Activated naive CD4-positive, alpha-beta T cell (primary cell): ENCODE measurements at places on chromosomes 3 and 15.

GRCh38 chr15:70187331-70187730 is 89.6 kb upstream of the TLE3 start:
- no peak for DNase-seq

DNA sequence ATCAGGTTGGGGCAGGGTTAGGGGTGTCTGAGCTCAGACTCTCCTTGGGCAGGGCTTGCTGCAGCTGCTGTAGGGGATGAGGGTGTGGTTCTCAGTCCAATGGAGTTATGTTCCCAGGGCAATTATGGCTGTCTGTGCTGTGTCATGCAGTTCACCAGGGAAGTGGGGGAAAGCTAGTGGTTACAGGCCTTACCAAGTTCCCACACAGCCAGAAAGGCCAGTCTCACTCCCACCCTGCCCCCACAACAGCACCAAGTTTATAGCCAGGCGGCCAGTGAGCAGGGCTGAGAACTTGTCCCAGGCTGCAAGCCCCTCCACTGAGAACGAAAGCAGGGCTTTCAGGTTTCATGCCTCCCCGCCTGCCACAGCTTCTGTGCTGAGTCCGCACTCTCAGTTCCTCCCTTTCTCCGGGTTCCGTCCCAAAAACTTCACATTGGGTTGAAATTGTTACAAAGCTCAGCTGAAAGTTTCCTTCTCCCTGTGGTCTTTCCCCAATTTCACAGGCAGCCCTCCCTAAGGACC is 19.6 kb upstream of the CPOX start:
- DNase-seq: no peak

DNA sequence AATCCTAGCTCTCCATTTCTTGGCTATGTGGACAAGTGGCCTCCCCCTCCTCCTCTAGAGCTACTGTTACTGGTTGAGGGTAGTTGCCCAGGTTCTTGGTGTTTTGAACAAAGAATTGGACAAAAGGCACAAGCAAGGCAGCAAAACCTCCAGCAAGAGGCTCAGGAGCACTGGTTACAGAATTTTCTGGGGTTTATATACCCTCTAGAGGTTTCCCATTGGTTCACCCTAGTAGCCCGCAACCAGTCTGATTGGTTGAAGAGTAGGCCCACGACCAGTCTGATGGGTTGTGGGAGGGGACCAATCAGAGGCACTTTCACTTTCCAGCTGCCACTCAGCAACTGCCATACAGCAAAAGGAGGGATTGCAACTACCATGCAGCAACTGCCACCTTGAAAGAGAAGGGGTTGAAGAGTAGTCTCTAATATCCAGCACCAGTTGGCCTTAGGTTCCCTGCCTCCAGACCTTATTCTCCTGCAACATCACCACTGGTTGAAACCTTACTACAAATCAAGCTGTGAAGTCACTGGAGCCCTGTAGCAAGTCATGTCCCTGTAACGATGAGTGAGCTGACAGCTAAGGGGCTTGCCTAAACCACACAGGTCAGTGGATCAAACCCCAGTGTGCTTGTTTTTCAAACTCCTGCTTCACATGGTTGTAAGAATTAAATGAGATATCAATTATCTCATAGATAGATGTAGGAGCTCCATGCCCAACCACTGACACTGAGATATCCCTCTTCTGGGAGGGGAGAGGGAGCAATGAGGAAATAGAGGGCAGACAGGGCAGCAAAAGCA is 2.9 kb upstream of the C15orf39 start:
- DNase-seq: no peak

- DNase-seq: no peak
These were observed 108.8 kb downstream of the TOP2B start for GRCh38 chr3:25555695-25556437.

DNA sequence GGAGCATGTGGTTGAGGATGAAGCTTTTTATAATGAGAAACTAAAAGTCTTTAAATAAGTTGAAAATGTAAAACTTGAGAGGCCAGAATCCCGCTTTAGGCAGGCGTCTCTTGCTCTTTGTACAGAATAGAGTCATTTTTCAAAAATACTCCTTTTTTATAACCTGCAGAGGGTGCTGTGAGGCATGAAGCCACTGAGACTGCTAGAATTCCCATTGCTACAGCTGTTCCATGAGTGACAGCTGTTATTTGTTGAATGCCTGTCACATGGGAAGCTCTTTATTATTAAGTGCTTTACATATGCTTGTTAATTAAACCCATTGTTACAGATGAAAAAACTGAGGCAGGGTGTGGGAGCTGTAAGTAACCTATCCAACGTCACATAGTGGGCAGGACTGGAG is 18.5 kb downstream of the MINAR1 start:
- no peak for DNase-seq

GRCh38 chr15:59997070-59997701 is 6.9 kb upstream of the FOXB1 start:
- no peak for DNase-seq

- no peak for DNase-seq
These were observed 36.2 kb downstream of the CBLB start for GRCh38 chr3:105832644-105833043.

- no peak for DNase-seq
These were observed 10.6 kb downstream of the POPDC2 start for GRCh38 chr3:119649761-119650160.

- no peak for DNase-seq
These were observed 82.4 kb upstream of the PTX3 start for GRCh38 chr3:157354254-157354653.

DNA sequence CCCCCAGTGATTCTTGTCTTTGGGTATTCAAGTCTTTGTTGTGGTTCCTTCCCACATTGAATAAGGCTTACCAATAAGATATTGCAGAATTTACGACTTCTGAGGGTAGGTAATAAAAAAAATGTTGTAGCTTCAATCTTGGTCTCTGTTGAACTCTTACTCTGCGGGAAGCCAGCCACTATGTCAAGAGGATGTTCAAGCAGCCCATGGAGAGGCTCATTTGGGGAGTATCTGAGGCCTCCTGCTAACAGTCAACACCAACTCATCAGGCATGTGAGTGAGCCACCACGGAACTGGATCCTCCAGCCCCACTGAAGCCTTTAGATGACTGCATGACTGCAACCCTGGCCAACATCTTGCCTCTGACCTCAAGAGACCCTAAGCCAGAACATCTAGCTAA is 3.2 kb upstream of the TBC1D23 start:
- DNase-seq: no peak

- no peak for DNase-seq
These were observed 20.0 kb upstream of the ELP6 start for GRCh38 chr3:47533481-47533880.

- DNase-seq: no peak
These were observed 139.3 kb upstream of the ROBO2 start for GRCh38 chr3:76900596-76900995.

DNA sequence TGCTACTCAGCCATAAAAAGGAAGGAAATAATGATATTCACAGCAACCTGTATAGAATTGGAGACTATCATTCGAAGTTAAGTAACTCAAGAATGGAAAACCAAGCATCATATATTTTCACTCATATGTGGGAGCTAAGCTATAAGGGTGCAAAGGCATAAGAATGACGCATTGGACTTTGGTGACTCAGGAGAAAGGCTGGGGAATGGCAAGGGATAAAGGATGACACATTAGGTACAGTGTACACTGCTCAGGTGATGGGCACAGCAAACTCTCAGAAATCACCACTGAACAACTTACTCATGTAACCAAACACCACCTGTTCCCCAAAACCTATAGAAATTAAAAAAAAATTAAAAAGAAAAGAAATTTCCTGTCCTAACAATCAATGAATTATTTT is 42.7 kb downstream of the ALCAM start:
- DNase-seq: no peak

- DNase-seq: no peak
These were observed 49.8 kb downstream of the USP50 start for GRCh38 chr15:50496692-50497091.

- DNase-seq: no peak
These were observed 12.1 kb upstream of the DNAJC13 start for GRCh38 chr3:132405188-132405587.

DNA sequence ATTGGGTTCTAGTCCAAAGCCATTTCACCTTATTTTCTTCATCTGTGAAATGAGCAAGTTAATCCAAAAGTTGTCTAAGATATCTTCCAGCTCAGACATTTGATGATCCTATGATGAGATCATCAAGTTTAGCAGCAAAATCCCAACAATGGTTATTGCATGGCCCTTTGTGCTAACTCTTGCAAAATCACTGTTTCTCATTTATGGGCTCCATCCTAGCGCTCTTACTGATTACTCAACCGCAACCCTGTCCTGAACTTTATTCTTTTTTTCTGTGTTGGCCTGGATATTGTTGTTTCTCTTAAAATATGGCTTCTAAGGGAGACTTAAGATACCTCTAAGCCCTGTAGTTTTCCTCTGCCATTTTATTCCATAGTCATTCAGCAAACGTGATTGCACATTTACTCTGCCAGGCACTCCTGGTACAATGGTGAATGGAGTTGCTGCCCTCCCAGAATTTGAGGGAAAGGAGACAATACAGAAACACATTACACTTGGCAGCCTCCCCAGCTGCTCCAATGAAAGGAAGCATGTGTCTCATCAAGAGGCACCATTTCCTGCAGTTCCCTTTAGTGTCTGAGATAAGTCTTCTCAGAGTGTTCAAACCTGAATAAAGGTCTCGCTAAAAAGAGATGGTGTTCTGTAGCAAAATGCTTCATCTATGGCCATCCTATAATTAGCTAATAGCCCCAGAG is 4.4 kb downstream of the GXYLT2 start:
- DNase-seq: no peak

DNA sequence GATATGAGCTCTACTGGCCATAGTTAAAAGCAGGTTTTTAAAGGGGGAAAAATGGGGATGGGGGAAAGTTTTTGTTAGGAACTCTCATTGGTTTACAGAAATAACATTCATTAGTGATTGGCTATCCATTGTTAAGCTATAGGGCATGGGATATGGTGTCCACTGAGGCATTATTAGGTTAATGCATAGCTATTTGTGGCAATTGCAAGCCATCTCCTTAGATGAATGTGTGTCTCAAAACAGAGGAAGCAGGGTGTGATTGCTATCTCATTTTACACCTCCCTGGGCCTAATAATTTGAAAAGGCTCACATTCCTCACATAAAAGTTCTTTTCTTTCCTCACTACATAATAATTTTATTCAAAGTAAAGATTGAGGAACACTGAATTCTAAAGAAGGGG is 396.6 kb downstream of the TAFA4 start:
- no peak for DNase-seq

GRCh38 chr15:44682211-44682610 is 18.7 kb upstream of the SPG11 start:
- no peak for DNase-seq

- DNase-seq: no peak
These were observed 124.5 kb downstream of the MAGI1 start for GRCh38 chr3:65914032-65914739.

- no peak for DNase-seq
These were observed 43.4 kb downstream of the MCTP2 start for GRCh38 chr15:94274745-94275144.

GRCh38 chr3:30586806-30587486 is 19.5 kb upstream of the TGFBR2 start:
- no peak for DNase-seq

GRCh38 chr3:187005827-187006481 is 75.6 kb downstream of the ST6GAL1 start:
- DNase-seq: no peak

- no peak for DNase-seq
These were observed 2.6 kb downstream of the MAP2K1 start for GRCh38 chr15:66389098-66389858.

DNA sequence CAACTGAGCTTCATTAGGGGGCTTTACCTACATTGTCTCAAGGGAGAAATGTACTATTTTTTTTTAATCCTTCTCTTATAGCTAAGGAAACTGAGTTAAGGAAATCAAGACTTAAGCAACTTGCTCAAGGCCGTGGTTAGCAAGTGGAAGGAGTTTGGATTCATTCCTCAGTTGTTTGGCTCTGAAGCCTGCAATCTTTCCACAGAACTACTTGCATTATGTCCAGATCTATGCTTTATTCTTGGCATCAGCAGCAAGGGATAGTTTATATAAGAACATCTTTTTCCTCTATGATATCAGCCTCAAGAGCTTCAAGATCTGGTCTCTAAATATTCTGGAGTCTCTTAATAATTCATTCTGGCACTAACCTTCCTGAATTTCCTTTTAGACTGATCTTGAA is 182.4 kb downstream of the SV2B start:
- no peak for DNase-seq

DNA sequence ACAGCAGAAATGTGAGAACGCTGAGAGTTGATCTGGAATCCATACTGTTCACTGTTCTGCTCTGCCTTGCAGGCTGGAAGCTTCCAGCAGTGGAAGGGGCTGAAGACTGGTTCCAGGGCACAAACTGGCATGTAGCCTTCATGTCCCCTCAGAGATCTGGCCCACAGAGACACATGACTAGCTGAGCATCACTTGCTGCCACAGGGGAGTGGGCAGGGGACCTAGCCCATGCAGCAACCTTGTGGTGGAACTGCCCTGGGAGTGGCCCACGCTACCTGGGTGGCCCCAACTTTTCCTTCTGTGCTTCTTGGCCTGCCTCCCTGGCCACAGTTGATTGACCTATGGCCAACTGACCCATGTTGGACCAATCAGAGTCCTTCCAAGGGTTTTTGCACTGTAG is 98.1 kb downstream of the TPRA1 start:
- no peak for DNase-seq

GRCh38 chr3:152360966-152361365 is 92.2 kb downstream of the MBNL1 start:
- no peak for DNase-seq

DNA sequence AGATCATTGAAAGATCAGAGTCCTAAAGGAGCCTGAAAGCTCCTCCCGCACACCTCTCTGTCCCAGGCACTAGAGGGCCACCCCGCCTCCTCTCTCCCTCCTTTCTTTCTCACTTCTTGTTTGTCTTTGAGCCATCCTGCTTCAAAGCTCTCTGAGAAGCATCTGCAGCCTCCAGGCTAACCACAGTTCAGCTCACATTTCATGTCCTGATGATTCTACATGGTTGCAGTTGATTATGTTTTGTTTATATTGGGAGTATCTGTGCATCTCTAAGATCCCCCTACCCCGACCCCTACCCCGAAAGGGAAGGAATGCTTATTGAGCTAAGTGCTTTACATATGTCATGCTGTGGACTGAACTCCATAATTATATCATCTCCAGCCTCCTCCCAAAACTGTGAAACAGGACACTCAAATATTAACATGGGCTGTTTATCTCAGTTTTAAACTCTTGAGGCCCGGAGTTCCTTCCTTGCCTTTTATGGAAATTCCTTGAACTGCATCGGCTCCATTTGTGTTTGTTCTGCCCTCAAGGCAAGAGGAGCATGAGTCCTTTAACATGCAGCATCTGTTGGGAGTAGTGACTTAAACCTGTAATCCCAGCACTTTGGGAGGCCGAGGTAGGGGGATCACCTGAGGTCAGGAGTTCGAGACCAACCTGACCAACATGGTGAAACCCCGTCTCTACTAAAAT is 30.9 kb downstream of the MGLL start:
- DNase-seq: no peak

- DNase-seq: no peak
These were observed 41.1 kb upstream of the SKOR1 start for GRCh38 chr15:67784090-67784781.

- DNase-seq: no peak
These were observed 2.2 kb downstream of the GABRR3 start for GRCh38 chr3:98032904-98033303.

GRCh38 chr3:10510086-10510742 is 4.8 kb upstream of the ATP2B2 start:
- DNase-seq: no peak
